ENCODE measurements at places on chromosomes 3 and 15.

GRCh38 chr3:147737376-147737775 lies 328.2 kb downstream of the ZIC1 start:
- DNase-seq = no peak

DNA sequence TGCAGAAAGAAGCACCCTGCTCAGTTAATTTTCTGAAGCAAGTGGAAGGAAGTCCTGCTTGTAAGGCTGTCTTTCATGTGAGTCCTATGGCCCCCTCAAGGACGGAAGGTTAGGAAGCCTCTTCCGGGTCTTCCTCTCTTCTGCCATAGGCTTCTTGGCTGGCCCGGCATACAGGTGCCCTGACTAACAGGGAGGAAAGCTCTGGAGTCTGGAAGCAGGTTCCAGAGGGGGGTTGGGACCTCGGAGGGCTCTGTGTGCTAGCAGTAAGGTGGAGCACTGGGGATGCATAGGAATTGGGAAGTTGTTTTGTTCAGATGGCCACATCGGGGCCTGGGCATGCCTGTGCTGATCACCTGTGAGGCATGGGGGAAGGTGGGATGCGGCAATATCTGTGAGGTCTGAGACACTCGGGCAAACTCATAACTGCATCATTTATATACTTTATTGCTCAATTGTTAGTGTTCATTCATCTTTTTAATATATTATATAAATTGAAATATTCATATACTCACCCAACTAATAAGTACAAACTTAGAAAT lies 49.6 kb downstream of the TRAK1 start:
- DNase-seq = no peak

GRCh38 chr3:98754483-98754882 lies 8.7 kb upstream of the ST3GAL6 start:
- DNase-seq = no peak

DNA sequence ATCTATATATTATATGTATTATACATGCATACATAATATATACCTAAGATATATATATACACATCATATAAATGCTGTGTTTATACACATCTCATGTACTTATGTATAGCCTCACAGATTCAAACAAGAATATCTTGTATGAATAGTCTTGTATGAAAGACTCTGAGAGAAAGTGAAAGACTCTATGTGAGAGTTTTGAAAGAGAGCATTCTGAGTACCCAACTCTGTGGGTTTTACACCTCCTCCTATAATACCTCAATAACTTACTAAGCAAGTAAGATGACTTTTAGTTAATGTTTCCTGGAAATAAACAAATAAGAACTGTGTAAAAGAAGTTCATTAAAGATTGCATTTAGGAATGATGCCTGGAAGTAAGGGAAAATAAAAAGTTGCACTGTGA lies 108.1 kb upstream of the GMNC start:
- no peak for DNase-seq

DNA sequence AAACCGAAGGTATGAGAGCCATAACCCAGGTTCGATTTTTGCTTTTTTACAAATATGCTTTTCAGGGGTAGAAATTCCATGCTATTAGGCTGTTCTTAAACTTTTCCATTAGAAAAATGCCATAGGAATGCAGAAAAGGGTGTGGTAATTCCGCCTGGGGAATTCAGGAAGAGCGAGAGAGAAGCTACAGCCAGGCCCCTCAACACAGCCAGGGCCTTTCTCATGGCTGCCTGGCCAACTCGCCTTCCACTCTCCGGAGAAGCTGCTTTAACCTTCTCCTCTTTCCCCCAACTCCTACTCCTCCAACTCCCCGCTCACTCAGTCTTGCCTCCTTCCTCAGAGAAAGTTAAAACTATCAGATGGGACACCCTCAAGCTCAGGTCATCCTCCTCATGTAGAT lies 9.1 kb upstream of the TICRR start:
- DNase-seq = no peak

DNA sequence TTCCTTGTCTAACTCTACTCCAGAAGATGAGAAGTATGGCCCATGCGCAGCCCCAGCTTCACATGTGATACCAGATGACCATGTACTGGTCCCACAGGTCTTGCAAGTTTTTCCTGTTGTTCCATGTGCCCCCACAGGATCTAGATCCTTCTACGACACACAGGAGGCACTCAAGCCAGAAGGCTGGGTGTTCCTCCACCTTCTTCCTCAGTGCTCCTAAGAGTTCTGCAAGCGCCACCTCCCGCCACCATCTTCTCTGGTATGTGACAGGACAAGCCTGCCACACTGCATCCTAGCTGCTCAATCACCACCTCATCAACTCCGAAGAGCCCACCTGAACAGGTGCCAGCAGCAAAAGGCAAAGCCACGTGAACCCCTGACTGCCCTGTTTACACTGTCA lies 43.1 kb downstream of the XXYLT1 start:
- DNase-seq = no peak

DNA sequence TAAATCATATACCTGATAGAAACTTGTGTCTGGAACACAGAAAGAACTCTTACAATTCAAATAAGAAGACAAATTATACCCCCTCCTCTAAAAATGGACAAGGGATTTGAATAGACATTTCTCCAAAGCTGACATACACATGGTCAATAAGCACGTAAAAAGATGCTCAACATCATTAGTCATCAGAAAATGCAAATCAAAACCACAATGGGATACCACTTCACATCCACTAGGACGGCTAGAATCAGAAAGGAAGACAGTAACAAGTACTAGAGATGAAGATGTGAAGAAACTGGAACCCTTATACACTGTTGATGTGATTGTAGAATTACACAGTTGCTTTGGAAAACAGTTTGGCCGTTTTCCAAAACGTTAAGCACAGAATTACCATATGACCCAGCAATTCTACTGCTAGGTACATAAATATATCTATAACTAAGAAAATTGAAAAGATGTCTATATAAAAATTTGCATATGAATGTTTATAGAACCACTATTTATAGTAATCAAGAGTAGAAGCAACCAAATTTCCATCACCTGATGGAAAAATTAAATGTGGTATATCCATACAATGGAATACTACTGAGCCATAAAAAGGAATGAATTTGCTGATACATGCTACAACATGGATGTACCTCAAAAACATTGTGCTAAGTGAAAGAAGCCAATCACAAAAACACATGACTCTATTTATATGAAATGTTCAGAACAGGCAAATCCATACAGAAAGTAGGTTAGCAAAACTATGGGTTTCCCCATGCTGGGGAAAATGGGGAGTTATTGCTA lies 60.8 kb downstream of the GREM1 start:
- DNase-seq = no peak

GRCh38 chr3:15476378-15476777 lies 45.1 kb downstream of the COLQ start:
- DNase-seq = no peak

DNA sequence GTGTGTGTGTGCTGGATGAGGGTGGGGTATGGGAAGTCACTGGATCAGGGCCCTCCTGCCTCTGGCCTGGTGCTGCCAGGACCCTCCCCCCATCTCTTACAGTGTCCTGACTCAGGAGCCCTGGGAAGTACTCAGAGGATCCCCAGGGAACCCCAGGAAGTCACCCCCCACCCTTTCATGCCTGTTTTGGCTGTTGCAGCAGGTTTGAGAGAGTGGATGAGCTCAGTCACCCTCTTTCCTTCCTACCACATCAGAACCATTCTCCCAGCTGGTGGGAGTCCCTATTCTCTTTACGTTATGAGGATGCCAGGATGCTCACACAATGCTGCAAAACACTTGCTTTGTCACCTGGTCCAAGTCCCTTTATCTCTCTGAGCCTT lies 59.0 kb downstream of the BDH1 start:
- no peak for DNase-seq

- no peak for DNase-seq
These were observed 140.2 kb upstream of the SKOR1 start for GRCh38 chr15:67685008-67685599.

DNA sequence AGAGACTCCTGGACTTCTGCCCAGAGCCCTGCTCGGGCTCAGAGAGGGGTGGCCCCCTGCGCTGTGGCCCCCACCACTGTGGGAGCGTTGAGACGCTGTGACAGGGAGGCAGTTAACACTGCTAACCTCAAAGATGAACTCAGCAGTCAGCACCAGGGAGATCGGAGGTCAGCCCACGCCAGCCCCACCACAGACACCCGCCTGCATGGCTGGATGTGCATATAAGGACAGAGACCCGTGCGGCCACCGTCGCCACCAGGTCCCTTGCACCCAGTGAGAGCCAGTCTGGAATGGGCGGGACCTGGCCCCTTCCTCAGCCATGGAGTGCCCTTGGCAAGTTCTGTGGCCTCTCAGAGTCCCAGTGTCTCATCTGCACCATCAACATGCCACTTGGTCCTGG lies 48.5 kb upstream of the FURIN start:
- no peak for DNase-seq

- no peak for DNase-seq
These were observed 1.6 kb upstream of the PPM1L start for GRCh38 chr3:160754371-160754854.

DNA sequence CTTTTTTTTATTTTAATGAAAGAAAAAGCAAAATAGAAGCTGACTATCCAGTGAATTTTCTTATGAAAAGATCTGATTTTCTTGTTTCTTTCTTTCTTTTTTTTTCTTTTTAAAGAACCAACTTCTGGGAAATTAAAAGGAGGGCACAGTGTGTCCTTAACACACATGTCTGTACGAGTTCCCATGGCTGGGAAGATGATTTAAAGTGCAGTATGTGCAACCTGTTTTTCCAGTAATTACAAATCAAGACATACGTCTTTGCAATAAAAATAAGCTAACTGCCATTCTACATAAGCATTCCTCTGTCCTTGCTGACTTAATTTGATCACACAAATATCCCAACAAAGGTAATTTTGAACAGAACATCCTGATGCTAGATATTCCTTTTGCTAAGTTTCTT lies 416.1 kb downstream of the ROBO1 start:
- DNase-seq = no peak

Measured in GM04503 (cell line).